Left forelimb (tissue), 1 donor: ENCODE measurements at places on chromosomes 5 and 9.

GRCh38 chr9:21871256-21871975, 69.0 kb downstream of the MTAP start:
- no peak for DNase-seq

- DNase-seq: no peak
Observed at GRCh38 chr5:43649256-43649655, 46.3 kb downstream of the NNT start.

DNA sequence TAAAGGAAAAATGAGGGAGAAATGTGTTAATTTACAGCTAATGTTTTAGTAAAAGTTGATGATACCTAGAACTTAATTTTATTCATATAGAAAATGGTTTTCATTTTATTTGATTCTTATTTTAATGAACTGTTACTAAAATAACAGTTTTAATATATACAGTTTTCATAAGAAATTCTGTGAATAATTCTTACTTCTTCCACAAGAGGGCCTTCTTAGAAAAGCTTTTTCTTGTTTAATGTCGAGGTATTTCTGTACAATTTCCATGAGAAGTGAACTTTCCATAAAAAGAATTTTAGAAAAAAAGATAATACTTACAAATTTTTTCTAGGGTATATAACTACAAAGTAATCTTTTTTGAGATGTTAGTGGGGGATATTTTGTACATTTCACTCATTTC, 73.9 kb downstream of the KLF9 start:
- no peak for DNase-seq

- no peak for DNase-seq
Observed at GRCh38 chr9:83986195-83986594, 5.6 kb downstream of the RMI1 start.

GRCh38 chr5:74026310-74026709, 400.3 kb downstream of the ARHGEF28 start:
- DNase-seq: no peak

DNA sequence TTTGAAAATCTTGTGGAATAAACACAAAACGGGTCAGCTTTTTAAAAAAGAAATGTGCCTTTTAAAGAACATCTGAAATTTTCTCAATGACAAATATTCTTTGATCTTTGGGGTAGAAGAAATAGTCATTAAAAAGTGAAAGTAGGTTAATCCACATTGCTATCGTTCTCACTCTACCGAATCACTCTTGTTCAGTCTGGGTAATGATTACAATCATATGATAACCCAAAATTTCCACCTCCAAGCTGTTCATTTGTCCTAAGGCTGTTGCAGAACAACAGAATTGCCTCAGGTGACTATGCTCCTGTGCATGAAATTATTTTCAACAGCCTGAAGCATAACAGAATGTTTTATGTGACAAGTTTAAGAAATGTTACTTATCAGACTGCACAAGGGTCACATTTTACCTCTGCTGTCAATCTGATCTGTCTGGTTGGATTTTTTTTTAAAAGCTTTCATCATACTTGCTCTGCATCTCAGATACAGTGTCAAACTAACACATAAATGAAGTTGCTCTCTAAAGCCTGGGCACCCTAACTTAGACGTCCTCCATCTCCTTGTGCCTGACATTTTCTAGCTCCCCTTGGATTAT, 227.3 kb downstream of the LURAP1L start:
- no peak for DNase-seq

DNA sequence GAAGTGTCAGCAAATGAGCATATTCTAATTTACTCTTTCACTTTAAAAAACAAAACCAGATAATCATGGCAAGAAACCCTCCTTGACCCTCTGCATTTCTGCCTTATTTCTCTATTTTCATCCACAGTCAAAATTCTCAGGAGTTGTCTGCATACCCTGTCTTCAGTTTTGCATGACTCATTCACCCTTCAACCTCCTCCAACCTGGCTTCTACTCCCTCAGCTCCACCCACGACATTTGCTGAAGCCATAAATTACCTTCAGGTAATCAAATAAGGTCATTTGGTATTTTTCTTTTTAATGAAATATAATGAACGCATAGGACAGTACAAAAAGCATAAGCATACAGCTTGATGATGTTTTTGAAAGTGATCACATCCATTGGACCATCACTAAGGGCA, 27.8 kb upstream of the SH3GL2 start:
- no peak for DNase-seq

DNA sequence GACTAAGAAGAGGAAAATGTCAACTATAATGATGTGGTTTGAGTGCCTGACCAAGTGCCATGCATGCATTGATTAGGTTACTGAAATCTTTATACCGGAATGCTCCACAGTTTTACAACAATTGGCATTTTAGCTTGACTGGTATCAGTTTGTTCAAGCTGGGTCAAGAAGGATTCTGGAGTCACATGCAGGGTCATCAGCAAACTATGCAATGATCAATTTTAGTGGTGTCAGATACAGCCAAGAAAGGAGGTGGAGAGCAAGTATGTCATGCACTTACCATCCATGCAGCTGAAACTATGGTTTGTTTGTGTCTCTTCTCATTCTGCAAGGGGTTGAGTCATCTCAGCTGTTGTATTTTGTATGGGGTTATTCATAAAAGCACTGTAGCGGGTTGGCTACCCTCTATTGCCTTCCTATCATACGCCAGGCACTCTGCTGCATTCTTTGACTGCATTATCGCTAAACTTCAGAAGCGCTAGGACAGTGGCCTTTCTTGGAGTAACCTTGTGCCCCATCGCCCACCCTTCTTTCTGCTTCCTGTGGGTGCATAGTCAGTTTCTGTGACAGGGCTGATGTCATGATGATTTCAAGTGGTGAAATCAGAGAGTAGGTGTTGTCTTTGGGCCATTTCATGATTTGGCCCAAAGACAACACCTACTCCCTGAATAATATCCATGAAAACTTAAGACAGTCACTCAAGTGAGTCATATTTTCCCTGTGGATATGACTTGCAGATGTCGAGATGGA, 145.4 kb downstream of the MTX3 start:
- DNase-seq: no peak

DNA sequence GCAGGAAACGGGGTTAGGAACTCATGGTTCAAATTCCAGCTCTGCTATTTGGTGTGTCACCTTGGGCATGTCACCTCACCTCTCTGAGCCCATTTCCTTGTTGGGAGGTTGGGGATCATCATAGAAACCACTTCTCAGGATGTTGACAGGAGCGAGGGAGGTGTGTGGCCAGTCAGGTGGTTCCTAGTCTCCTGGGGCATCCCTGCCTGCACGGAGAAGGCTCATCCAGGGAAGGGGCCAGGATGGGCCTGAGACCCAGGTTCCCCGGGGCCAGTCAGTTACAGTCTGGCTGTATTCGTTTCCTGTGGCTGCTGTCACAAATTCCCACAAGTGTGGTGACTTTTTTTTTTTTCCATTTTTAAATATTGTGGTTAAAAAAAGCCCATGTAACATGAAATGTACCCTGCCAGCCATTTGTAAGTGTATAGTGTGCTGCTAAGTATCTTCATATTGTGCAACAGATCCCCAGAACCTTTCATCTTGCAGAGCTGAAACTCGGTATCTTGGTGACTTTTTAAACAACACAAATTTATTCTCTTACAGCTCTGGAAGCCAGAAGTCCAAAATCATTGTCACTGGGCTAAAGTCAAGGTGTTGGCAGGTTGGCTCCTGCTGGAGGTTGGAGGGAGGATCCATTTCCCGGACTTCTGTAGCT, 78.7 kb upstream of the UNC5A start:
- DNase-seq: no peak

DNA sequence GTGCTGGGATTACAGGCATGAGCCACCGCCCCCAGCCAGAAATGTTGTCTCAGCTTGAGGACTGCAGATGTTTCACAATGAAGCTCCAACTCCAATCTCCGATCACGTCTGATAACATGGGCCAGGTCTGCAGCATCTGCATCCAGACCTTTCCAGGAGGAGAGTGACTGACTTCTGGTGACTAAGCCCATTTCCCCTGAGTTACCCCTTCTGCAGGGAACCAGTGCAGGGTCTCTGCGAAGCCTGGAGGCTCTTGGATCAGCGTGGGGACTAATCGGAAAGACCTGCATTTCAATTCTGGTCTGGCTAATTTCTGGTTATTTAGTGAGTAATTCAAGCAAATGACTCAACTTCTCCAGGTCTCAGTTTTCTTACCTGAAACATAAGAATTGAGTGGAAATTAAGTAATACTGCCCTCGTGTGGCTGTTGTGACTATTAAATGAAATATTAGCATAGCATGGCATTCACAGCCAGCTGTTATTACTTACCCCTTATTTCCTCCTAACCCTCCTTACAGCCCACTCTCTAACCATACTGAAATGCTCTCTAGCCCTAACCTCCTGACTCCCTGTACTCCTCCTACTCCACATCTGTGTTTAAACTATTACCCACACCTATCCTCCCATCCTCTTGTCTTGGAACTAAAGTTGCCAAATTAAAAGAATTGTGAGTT, 2.2 kb upstream of the GNPDA1 start:
- no peak for DNase-seq

DNA sequence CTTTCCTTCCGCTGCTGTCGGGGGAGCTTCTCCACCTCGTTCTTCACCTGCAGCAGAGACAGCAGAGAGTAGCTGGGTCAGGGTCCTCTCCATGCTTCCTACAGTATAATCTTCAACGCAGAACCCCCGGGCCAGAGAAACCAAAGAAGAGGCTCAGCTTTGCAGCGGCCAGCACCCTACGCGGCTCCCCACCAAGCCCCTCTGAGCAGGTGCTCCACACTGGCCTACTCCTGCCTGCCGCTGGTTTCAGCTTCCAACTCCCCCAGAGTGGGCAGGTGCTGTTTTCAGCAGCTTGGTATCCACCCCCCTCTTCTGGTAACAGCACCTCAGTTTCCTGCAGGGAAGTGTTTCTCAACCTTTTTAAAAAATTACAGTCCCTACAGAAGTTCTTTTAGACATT, 58.3 kb upstream of the FBXW11 start:
- no peak for DNase-seq

- DNase-seq: no peak
Observed at GRCh38 chr9:126413391-126414068, 86.9 kb downstream of the MVB12B start.

- no peak for DNase-seq
Observed at GRCh38 chr5:177588413-177588909, 3.5 kb upstream of the TMED9 start.

- DNase-seq: no peak
Observed at GRCh38 chr9:116060631-116061030, 93.0 kb upstream of the PAPPA start.

DNA sequence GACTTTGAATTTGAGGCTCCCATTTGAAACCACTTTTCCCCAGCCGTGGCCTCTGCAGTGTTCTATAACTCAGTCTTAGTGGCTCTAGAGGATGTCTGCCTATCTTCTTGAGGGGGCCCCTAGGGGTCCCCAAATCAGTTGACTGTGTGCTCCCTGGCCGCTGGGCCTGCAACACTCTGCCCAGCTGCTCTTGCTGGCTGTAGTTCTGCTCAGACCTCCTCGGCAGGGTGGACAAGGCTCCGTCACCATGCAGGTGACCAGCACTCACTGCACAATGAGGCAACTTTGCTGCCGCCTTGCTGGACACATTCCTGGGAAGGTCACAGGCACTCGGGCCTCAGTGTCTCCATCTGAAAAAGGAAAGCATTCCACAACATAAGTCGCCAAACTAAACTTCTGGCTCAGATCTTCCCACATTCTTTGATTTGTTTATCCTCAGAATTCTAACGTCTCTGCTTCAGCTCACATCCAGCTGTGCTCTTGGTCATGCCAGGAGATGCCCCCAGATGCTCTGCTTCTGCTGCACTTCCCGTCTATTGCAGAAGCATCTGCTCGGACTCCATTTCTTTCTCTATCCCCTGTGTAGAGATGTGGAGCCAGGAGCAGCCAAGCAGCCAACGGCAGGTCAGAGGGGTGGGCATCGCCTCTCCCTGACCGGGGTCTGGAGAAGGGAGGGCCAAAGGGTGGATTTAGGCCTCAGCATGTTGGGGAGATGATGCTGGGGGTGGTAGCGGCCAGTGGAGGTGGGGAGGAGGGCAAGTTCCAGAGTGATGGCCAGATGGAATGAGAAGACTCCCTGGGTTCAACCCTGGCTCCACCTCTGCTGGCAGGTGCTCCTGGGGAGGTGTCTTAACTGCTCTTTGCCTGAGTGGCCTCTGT, 133.6 kb downstream of the MVB12B start:
- DNase-seq: no peak

DNA sequence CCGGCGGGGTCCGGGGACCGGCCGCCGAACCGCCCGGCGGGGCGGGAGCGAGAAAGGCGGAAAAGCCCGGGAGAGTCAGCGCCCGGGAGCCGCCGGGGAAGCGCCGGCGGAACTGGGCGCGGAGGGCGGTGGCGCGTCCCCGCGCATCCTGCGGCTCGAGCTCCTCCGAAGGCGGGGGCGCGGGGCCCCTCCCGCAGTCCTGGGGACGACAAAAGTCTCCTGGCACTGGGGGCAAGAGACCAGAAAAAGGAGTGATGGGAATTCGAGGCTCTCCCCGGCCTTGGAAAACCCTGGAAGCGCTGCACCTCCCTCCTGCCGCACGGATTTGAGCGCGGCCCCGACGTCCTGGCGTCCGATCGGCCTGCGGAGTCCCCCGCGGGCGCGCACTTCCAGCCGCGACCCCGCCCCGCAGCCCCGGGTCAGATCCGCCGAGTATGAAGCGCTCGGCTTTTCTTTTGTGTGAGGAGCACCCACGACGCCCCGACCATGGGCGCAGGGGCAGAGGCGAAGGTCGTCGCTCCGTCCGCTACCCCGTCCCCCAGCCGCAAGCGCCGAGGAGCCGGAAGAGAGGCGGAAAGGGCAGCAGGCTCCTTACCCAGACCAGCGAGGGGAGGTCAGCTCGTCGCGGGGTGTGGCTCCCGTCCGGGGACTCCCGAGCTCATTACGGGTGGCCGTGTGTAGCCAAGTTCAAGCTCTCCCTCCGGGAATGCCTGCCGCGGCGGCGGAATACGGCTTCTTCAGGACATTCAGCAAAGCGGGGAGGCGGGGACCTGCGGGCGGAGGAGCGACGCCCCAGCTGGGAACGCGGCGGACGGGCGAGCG, at the start of gene EPB41L4A:
TSS of gene EPB41L4A (minus strand) at position 114 of the 822 bp plus-strand sequence. CDS start 238 bp downstream, outside the sequence.
- DNase-seq: peak; percentile 76

DNA sequence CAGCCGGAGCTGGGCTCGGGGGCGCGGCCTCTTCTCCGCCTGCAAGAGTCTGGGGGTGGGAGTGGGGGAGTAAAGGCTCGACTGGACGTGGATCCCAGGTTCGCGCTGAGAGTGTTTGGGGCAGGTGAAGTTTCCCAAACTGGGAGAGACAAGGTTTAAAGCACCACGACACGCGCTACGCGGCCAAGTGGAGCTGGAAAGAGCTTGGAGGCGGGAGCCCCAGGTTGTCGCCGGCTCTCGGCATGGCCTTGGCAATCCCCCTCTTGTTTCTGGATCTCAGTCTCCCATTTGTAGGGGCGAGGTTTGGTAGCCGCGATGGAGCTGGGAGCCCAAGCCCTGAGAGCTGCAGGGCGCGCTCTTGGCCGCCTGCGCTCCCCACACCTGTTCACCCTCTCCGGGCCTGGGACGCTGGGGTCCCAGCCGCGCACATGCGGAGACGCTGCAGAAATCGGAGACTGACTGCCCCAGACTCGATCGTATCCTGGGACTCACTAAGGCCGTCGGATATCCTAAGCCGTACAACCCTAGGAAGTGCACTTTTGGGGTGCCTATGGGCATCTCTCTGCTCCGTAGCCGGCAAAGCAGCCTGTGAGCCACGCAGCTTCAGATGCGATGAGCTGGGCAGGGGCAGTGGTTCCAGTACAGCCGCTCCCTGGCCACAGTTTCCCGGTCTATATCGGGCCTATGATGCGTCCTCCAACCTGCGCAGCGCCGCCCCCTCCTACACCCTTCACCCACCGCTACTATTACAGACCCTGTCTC, 937 bp downstream of the TMOD1 start:
- no peak for DNase-seq

- DNase-seq: no peak
Observed at GRCh38 chr9:133351908-133352634, 4.1 kb downstream of the RPL7A start.
